ENCODE measurements at places on chromosomes 12 and 14.

DNA sequence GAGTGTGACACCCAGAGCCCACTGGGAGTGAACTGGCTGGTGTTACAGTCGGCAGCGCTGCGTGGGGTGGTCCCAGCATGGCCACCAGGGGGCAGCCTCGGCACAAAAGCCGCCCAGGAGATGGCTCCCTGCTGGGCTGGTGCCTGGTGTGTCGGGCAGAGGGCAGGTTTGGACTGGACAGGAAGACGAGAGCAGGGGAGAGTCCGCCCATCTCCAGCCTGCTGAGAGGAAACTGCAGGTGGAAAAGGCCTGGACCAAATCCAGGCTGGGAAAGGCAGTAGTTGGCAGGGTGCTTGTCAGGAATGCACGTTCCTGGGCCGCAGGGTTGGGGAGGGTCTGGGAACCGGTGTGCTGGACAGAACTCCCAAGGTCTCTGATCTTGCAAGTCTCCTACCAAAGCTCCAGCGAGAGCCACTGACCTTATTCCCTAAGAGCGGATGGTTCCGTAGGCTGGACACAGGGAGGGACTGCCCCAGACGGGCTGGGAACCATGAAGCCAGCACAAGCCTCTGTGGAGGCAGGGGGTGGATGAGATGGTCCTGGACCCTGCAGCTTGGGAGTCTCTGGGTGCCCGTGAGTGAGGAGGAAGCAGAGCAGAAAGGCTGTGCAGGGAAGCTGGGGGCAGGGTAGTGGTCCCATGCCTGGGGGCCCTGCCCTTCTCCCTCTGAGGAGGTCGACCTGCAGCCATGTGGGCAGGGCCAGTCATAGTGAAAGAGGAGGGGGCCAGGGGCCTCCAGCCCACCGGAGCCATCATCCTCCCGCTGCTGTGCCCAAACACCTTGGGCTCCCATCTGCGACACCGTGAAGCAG is 1.8 kb downstream of the AHNAK2 start:
- DNase-seq = peak; percentile 87

DNA sequence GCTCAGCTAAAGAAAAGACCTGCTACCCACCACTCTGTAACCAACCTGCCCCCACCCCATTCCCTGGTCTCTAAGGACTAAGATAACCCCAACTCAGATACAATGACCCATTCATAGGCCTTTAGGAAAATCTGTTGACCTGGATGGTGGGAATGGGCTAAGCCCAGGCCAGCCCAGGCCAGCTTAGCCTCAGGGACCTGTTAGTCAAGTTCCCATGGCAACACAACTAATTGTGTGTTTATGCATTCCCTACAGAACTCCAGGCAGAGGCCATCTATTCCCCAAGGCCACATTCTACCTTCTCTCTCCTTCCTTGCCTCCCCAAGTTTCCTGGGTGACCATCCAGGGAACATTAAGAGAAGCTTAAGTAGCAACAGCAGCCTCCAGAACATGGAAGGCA is 16.1 kb upstream of the KRT8 start:
- DNase-seq = no peak

- DNase-seq = no peak
Observed at GRCh38 chr12:52650520-52651081, 1.4 kb downstream of the KRT2 start.

- no peak for DNase-seq
Observed at GRCh38 chr14:61754627-61755381, 7.4 kb upstream of the SNAPC1 start.

DNA sequence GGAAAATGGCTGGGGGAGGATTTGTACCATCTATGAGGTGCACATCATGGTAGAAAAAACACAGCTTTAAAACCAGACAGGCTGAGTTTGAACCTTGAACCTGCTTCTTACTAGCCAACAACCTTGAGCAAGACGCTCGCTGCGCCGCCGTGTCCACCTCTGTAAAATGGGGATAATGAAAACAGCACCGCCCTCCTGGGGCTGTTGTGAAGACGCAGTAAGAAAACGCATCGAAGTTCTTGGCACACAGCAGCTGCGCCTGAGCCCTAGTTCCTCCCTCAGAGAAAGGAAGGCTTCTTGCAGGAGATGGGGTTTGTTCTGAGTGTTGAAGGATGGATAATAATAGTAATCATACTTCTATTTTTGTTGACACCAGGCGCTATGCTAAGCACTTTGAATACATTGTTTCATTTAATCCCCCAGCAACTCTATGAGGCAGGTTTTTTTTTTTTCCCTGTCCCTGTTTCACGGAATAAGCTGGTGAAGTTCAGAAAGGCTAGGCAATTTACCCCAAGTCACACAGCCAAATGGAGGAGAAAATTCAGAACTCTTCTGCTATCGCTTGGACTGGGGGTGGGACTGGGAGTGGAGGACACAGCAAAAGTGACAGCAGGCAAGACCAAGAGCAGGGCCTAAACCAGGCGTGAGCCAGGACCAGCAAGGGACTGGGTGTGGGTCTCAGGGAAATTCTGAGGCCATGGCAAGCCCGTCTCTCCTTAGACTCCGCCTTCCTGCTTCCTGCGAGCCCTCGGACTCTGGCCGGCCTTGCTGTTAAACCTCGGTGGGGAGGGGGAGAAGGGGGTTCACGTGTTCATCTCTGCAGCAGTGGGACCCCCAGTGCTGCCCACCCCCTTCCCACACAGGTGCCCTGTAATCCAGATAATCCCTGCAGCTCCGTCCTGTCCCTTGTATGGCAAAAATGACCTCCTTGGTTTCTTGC is 97.5 kb downstream of the LRRC74A start:
- no peak for DNase-seq

- DNase-seq = no peak
Observed at GRCh38 chr12:114240288-114240687, 165.7 kb downstream of the TBX5 start.

GRCh38 chr14:71143381-71144290 is 236.4 kb downstream of the PCNX1 start:
- no peak for DNase-seq

- no peak for DNase-seq
Observed at GRCh38 chr14:65866886-65867285, 454.4 kb downstream of the FUT8 start.

DNA sequence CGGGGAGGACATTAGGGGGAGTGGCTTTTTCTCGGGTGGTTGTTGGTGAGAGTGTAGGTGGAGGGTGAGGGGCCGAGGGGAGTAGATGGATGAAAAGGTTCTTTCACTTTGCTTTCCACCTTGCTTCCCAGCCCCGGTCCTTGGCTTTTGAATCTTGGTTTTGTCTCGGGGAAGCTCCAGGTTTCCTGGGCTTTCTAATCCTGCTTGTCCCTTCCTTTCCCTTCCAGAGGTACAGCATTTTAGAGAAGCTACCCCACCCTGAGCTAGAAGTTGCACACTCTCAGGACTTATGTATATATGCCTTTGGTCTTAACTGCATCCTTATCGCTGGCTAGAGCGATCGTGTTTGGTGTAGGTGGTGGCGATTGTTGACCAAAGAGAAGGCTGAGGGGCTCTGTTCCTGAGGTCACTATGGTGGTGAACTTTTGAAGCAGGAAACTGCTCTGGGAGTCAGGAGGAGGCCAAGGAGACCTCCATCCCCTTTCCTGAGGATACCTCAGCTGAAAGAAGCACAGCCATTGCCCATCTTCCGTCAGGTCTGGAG is 862 bp downstream of the PIP4K2C start:
- no peak for DNase-seq

- DNase-seq = no peak
Observed at GRCh38 chr12:32706335-32707024, 27.4 kb downstream of the DNM1L start.

- DNase-seq = peak; percentile 60
Observed at GRCh38 chr12:57182918-57183575, 33.5 kb upstream of the NXPH4 start.

DNA sequence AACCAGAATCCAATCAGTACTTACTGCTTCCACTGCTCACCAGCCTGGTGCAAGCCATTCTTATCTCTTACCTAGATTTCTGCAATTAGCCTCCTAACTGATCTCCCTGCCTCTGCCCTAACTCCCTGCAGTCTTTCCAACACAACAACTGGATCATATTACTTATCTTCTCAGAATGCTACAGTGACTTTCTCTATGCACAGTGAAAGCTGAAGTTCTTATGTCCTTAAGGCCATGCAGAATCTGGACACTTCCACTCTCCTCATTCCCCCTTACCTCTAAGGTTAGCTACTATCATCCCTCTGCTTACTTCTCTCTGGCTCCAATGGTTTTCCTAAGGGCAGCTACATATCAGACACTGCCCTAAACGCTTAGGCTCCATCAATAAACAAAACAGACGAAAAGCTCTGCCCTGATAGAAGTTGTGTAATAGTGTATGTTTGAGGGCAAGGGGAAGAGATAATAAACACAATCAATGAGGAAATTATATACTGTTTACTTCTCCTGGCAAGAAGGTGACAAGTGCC is 4.0 kb downstream of the KTN1 start:
- no peak for DNase-seq

DNA sequence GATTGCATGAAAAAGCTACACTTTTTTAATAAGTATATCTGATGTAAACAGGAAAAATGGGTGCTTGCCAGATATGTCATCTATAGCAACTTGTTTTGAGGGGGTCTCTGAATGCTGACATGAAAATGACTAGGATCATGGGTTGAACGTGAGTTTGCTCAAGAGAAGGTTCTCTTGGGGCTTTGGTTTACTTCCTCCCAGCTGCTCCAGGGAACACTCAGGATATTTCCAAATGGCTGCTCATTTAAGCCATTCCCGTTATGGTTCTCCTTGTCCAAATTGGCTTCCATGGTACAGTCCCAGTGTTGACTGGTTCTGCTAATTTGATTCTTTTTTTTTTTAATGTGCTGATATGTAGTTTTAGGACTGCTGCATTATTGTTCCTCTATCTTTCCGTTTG is 118.3 kb downstream of the ETV6 start:
- no peak for DNase-seq

GRCh38 chr12:33486058-33486457 is 46.4 kb upstream of the SYT10 start:
- DNase-seq = no peak

DNA sequence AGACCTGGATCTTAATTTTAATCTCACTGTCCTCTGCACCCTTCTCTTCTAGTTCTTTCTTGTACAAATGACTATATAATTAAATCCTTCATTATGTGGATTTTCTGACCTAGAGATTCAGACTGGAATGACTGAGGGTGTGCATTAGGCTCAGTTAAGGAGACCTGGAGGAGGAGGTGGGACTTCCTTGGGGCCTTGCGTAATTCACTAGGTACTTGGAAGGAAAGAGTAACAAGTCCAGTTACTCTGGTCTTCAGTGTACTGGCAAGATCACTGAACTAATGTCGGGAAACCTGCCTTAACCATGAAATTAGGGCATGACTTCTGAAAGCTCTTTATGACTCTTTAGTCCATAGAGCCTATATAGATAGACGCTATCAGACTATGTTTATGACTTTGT is 441.4 kb downstream of the EGLN3 start:
- no peak for DNase-seq

- no peak for DNase-seq
Observed at GRCh38 chr12:114767906-114768722, 84.1 kb upstream of the TBX3 start.

GRCh38 chr12:109115758-109116610 is at the start of gene ACACB:
Gene ACACB, plus strand, starts transcription at chr12:109116587. Its CDS starts 22,819 bp downstream, at chr12:109139406.
- DNase-seq = no peak

DNA sequence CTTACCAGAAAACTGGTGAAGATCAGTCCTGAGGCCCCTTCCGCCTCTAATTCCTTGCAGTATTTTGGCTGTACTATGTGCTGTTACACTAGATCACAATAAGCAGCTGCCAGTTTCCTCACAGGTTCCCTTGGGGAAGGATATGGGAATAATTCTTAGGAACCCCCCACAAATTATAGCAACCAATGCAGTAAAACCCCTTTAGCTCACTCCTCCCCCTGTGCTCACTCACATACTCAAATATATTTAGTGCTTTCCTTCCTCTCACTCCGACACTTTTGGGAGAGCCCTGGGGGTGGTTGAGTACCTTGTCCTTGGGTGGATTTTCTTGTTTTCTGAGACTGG is 162.7 kb downstream of the ETV6 start:
- DNase-seq = no peak

DNA sequence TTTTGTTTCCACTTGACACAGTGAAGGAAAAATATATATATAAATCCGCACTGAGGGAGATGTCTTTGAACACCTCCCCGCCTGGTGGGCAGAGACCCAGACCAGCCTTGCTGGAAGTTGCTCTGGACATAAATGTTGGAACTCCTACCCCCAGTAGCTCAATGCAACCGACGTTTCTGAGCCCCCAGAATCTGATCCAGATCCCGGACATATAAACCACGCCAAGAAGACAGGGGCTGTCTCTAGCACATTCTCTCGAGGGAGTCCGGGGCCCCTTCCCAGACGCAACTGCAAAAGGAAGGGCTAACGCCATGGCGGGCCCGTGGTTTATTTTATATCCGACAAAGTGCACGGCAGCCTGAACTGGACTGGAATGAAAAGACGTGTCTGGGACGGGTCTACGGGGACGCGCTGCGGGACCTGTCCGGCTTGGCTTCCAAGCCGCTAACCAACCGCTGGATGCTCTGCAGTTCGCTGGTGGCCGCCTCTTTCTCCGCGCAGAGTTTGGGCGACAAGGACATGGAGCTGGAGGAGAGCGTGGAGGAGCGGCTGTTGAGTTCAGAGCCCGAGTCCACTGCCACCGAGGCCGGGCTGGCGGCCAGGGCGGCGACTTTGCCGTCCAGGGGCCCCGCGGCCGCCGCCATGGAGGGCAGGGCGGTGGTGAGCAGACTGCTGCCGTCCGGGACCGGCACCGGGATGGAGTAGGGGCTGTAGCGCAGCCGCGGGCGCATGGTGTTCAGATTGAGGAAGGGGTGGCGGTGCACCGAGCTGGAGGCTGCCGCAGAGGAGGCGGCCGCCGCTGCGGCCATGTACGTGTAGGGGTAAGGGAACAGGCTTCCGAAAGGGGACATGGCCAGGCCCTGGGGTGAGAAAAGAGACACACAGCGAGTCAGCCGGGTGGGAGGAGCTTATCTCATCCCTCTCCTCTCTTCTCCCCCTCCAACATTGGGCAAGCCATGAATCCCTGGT is 12.2 kb downstream of the TBX3 start:
- no peak for DNase-seq

DNA sequence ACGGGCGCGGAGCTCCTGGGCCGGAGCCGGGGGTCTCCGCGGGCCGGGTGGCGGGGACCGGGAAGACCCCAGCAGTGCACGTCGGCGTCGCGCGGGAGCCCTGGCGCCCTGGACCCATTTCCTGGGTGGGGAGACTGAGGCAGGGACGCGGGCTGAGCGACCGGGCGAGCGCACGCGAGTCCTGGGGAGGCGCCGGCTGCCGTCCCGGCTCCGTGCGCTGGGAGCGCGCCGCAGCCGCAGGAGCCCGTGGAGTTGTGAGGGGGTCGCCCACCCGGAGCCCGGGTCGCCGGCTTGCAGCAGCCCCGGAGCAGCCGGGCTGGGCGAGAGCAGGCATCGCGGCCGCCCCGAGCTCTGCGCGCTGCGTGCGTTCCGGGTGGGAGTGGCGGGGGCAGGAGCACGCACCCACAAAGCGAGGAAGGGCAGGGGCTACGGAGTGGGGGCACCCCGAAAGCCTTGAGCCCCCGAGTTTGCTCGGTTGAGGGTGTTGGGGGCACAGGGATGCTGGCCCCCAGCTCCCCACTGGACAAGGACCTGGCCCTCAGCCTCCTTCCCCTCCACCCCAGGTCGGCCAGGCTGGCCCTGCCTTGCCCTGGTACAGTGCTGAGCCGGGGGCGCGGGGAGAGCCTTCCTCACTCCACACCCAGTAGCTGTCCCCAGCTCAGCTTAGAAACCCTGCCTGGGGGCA is 620 bp downstream of the MMP17 start:
- no peak for DNase-seq

GRCh38 chr14:68148276-68148675 is 328.7 kb downstream of the RAD51B start:
- DNase-seq = no peak

All from stimulated activated CD4-positive, alpha-beta T cell treated with anti-CD3 and anti-CD28 coated beads, Interleukin-12 subunit alpha, Interleukin-12 subunit beta, amount 100 ng/mL, for 24 hours (primary cell).